Stimulated activated CD8-positive, alpha-beta memory T cell treated with anti-CD3 and anti-CD28 coated beads, Interleukin-12 subunit alpha, Interleukin-12 subunit beta, amount 100 ng/mL, for 4 hours (primary cell): ENCODE measurements at places on chromosomes 6 and 20.

GRCh38 chr20:1462834-1463233 lies 3.8 kb downstream of the NSFL1C start:
- DNase-seq = no peak

DNA sequence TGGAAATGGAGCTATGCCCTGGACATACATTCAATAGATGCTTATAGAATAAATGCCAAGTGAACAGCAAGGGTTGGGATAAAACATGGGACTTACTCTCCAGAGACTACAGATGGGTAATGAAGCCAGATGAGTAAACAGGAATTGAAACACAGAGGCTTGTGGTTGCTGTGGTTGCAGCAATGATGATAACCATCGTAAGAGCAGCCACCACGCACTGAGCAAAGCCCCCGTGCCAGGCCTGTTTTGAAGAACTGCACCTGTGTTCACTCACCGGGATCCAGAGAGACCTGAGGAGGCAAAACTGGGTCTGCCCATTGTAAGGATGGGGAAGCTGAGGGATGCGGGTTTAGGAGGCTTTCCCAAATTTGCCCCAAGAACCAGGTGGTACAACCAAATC lies 431.1 kb upstream of the CDH4 start:
- DNase-seq = no peak

DNA sequence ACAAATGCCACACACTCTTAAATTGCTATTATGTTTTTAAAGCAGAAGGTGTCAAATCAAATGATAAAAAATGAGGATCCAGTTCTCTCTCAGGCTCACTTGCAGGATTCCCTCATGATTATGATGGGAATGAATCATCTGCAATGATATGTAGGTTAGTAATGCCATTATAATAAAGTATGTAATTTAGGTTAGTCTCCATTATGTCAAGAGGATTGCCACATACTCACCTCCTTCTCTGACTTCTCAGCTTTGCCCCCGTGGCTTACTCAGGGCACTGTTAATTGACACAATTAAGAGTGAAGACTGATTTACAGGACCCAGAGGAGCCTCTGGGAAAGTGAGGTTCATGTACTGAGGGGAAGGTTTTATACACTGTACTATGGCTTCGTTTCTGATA lies 591.7 kb upstream of the NRSN1 start:
- DNase-seq = no peak

GRCh38 chr6:75220357-75220756 lies 14.5 kb upstream of the COL12A1 start:
- no peak for DNase-seq

GRCh38 chr6:111983193-111983592 lies 70.7 kb upstream of the CCN6 start:
- no peak for DNase-seq

GRCh38 chr6:166365221-166365620 lies 17.5 kb downstream of the MPC1 start:
- DNase-seq = no peak

GRCh38 chr6:89640804-89641203 lies 2.3 kb upstream of the LYRM2 start:
- DNase-seq = no peak

GRCh38 chr6:130282234-130282995 lies 59.7 kb upstream of the SAMD3 start:
- no peak for DNase-seq

DNA sequence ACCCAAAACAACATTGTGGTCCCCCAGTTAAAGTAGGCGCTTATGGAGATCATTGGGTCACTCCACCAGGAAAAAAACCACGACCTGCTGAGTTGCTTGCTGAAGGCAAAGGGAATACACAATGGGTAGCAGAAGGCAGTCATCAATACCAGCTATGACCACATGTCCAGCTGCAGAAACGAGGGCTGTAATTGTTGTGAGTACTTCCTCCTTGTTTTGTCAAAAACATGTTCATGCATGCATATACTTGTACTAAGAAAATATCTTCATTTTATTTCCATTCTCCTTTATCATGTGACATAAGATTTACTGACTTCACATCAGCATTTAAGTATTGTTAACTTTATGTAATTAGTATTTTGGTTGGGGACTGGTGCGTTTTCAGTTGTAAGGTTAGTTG lies 16.9 kb downstream of the SERINC1 start:
- no peak for DNase-seq

GRCh38 chr6:109493865-109494264 lies 10.8 kb upstream of the ZBTB24 start:
- no peak for DNase-seq

DNA sequence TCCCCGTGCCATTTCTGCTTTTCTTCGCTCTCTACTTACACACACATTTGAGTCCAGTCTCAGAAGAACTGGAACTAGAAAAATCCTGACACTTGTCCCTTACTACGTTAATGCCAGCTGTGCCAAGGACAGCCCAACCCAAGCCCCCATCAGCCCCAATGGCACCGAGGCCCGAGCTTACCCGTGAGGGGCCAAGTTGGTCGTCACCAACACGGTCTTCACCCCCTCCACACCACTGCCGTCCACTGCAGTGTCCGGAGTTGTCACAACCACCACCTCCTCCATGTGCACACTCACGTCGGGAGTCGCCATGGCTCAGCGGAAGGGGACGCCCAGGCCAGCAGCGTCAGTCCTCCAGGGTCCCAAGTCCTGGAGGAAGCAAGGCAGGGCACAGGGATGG lies 7.8 kb downstream of the GMEB2 start:
- no peak for DNase-seq

DNA sequence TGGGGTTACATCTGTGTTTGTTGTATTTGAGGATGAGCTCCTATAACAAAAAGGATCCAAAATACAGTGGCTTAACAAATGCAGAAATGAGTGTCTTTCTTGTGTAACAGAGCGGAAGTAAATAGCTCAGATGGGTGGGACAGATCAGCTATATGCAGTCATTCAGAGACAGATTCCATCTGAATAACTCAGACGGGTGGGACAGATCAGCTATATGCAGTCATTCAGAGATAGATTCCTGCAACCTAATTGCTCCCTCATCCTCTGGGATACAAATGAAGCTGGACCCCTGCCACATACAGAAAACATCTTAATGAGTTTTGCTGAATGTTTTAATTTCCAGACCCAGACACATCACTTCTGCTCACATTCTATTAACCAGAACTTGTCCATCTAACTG lies 332.3 kb downstream of the BCKDHB start:
- DNase-seq = no peak

GRCh38 chr6:168916576-168917211 lies 337.0 kb downstream of the THBS2 start:
- no peak for DNase-seq

- no peak for DNase-seq
Measured at GRCh38 chr6:105851113-105851580, 235.0 kb upstream of the PRDM1 start.

DNA sequence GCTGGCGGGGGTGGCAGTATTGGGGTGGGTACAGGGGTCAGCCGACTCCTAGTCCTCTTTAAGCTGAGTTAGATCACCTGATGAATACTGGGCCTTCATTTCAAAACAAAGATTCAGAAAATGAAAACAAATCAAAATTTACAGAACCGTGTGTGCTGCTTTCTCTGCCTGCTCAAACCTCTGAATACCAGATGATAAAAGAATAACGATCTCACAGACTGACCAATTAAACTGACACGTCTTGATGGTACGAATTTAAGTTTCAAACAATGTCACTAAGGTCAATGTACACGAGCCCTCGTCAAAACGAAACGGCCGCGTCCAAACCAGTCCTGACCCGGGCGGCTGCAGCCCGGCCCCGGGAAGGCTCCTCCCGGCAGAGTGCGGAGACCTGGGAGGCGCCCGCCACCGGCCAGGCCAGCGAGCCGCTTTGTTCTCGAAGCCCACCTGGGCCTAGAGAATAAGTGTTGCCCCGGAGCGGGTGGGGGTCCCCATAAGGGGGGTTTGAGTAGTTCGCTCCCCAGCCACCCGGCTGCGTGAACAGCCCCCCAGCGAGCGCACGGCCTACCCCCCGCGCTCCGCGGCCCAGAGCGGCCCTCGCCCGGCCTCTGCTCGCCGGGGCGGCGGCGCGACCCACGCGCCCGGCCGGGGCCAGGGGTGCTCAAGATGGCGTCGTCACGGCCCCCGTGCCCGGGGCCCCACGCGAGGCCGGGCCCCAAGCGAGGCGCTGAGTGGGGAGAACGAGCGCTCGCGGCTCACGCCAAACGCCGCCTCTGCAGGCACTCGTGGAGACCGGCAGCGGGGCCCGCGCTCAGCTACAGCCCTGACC lies 728 bp downstream of the PSMA7 start:
- DNase-seq = no peak

DNA sequence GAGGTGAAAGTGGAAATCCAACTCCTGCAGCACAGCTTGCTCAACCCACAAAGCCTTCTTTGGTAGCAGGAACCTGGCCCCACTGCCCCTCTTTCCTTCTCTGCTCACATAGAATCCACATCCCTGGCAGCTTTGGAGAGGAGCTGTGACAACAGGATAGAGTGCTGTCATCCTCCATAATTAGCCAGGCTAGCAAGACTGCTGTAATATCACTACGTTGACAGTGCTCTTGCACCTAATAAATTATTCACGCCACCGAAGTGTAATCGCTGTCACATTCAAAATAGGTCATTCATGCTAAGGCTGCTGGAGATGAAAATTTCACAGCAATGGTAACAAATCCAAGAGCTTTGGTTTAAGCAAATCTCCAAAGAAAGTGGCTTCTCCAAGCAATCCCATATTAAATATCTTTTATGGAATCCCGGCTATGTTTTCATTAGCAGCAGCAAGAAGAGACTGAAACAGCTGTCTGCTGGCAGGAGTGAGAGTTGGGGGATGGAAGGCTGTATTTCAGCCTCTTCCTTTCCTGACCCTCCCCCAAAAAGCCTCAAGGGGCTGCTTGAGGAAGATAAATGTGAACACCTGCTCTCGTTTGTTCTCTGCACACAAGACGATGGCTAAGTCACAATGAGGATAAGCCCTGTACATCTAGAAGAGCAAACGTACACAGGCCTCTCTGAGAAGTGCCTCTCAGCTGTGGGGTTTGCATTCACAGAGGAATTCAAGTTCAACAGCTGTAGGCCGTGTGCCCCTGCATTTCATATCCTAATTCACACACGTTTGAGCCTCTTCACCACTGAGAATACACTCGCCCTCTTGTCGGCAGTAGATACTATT lies 16.5 kb downstream of the RIPOR2 start:
- DNase-seq = no peak

GRCh38 chr6:85058806-85059205 lies 294.4 kb upstream of the TBX18 start:
- no peak for DNase-seq

DNA sequence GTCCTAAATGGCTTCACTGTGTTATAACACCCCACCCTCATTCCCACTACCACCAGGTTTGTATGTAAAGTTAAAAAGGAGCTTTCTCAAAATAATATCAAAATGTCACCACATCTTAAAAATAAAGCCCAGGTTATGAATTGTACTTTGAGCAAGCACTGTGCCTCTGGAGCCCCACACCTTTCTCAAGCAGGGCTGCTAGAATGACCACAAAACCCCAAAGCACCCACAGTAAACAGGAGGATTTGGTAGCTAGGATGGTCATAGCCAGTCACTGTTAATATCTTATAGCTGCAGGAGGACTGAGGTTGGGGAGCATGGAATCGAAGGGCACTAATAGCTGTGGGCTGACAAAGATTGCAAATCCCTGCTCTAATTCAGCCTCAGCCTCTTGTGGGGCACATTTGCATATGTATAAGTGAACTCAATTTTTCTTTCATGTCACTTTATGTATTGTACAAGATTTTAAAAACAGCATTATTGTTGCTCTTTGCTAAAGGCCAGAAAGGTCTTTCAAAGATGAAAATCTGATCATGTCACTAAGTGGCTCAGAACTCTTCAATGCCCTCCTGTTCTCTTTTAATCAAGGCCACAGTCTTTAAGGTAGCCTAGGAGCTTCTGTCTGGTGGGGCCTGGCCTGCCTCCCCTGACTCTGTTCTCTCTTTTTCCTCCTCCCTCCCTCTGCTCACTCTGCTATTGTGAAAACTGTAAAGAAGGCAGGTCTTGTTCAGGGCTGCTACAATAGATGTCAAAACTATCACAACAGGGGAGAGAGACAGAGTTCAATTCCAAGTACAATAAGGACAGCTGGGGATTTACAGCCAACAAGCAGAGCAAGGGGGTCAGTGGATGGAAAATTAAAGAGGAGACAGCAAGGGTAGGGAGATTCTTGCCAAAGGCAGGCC lies 101.6 kb downstream of the TMEM200A start:
- DNase-seq = no peak

- no peak for DNase-seq
Measured at GRCh38 chr6:17923401-17923863, 64.0 kb downstream of the KIF13A start.

GRCh38 chr20:25496968-25497401 lies 88.3 kb downstream of the NINL start:
- no peak for DNase-seq

DNA sequence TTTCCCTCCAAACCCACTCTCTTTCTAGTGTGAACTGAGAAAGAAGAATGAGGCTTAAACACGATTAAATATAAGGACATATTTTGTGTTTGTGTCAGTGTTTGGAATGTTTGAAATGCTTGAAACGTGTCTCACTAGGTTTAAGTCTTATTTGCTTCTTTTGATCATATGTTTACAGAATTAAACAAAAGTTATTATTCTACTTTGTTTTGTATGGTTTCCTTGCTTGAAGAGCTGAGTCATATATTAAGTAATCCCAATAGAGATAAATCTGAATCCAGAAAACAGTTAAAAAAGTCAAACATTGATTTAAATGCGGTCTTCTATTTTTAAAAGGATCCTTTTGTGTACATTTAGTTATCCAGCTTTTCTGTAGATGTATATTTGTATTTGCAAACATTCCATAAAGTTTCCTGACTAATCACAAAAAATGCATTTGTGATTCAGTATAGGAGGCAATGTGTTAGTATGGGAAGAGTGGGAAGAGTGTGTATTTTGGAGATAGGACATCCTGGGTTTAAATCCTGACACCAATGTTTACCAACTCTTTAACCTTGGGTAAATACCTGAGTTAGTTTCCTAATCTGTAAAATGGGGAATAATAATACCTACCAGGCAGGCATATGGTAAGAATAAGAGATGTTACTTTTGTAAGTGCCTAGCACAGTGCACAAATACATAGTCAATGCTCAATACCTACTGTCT lies 72.9 kb downstream of the TSBP1 start:
- DNase-seq = no peak

DNA sequence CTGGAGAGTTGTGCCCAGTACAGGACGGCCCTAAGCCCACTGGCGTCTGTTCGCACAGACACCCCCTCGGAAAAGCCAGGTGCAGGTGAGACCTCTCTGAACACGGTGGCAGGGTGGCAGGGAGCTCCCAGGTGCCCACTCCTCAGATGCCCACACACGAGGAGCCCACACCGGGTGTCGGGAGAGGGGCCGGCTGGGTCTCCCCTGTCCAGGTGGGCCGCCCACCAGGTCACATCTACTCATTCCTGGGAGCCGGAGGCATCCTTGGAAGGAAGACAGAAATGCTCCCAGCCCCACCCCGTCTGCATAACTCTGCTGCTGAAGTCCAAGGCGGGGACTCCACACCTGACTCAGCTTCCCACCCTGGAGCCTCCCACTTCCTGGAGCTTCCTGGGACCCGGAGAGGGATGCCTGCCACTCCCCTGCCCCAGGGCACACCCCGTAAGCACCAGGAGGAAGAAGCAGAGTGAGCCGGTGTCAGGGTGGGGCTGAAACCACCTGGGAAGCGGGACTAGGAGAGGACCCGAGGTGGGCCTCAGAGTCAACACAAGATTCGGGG lies 2.5 kb downstream of the SRMS start:
- no peak for DNase-seq
